Suppressor macrophage (primary cell): ENCODE measurements at places on chromosomes 11 and 22.

DNA sequence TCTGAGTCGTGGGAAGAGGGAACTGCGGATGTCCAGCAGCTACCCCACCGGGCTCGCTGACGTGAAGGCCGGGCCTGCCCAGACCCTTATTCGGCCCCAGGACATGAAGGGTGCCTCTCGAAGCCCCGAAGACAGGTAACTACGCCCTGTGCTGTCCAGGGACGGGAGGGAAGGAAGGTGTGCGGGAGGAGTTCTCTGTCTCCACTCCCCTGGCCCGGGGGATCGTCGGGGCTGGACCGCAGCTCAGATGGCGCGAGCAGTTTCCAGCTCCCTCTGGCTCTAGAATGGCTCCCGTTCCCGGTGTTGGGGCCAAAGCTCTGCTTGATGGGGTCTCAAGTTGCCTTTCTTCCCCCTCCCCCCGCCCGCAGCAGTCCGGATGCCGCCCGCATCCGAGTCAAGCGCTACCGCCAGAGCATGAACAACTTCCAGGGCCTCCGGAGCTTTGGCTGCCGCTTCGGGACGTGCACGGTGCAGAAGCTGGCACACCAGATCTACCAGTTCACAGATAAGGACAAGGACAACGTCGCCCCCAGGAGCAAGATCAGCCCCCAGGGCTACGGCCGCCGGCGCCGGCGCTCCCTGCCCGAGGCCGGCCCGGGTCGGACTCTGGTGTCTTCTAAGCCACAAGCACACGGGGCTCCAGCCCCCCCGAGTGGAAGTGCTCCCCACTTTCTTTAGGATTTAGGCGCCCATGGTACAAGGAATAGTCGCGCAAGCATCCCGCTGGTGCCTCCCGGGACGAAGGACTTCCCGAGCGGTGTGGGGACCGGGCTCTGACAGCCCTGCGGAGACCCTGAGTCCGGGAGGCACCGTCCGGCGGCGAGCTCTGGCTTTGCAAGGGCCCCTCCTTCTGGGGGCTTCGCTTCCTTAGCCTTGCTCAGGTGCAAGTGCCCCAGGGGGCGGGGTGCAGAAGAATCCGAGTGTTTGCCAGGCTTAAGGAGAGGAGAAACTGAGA lies 1.4 kb downstream of the ADM start:
- no peak for DNase-seq

GRCh38 chr11:82900277-82901164 lies at the start of gene PRCP:
Gene PRCP, minus strand, starts transcription at chr11:82900430. Its CDS starts 28 bp downstream, at chr11:82900402.
- DNase-seq, result peak; percentile 94

DNA sequence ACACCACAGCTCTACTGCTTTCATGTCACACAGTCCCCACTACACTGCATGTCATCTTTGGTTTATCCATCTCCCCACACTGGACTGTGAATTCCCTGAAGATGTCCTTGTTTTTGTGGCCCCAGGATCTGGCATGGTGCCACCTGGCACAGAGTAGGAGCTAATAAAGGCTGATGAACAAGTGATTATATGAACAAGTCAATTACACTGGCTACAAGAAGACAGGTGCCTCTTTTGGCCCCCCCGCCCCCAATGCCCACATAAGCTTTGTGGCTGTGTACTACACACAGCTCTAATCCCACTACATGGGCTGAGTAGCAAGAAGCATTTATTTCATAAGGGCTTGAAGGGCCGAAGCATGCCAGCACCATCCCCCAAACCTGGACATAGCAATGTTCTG lies 24.7 kb downstream of the PLEKHA7 start:
- no peak for DNase-seq

- DNase-seq, result peak; percentile 48
These were observed 80.8 kb downstream of the ZC3H12C start for GRCh38 chr11:110173811-110174644.

DNA sequence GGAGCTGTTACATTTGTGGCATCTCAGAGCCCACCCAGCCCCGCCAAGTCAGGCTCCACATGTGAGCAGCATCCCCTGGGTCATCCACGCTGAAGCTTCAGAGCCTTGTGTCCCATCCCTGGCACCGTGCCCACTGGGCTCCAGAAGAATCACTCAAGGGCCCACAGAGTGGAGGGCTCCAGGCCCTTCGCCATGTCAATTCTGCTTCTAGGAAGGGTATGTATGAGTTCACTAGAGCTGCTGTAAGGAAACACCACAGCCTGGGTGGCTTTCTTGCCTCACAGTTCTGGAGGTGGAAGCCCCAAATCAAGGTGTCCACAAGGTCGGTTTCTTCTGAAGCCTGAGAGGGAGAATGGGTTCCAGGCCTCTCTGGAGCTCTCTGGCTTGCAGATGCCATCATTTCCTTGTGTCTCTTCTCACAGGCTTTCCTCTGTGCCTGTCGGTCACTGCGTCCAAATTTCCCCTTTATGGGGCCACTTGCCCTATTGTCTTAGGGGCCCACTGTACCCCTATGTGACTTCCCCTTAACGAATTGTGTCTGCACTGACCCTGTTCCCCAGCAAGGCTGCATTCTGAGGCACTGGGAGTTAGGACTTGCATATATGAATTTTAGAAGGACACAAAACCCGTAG lies 1476.0 kb downstream of the TBC1D22A start:
- DNase-seq, result no peak

DNA sequence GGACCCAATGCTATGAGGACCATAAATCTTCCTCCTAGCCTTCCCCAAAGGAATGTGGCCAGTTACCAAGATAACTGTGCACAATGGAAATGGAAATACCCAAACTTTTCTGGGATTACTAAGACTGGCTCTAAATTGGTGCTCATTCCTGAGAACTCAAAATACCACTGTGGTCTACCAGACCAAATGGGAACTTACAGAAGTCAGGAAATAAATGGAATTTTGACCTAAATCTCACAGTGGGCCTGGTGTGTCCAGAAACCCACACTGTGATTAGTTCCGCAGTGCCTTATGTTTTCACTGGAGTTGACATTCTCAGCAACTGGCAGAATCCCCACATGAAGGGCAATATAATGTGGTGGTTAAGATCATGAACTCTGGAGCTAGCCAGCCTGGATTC lies 99.4 kb upstream of the ZC3H12C start:
- no peak for DNase-seq

- DNase-seq, result no peak
These were observed 19.3 kb upstream of the NUCB2 start for GRCh38 chr11:17257196-17257595.

DNA sequence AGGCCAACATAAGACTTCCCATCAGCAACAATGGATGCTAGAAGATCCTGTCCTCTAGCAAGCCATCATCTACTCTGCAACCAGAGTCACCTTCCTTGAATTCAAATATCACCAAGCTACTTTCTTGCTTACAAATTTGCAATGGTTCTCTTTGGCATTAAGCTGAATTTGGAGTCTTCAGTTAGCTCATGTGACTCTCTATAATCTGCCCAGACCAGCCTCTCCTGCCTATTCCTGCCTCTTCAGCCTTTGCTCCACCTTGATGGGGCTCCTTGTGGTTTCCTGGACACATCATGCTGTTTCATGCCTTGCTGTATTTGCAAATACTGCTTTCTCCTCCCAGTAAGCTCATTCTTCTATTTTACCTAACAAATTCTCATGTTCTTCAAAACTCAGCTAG lies 82.3 kb downstream of the RASSF10 start:
- no peak for DNase-seq

- peak; percentile 3 for DNase-seq
These were observed 51.8 kb upstream of the ASPHD2 start for GRCh38 chr22:26377170-26377830.

GRCh38 chr22:37710675-37711074 lies 13.8 kb downstream of the TRIOBP start:
- no peak for DNase-seq

DNA sequence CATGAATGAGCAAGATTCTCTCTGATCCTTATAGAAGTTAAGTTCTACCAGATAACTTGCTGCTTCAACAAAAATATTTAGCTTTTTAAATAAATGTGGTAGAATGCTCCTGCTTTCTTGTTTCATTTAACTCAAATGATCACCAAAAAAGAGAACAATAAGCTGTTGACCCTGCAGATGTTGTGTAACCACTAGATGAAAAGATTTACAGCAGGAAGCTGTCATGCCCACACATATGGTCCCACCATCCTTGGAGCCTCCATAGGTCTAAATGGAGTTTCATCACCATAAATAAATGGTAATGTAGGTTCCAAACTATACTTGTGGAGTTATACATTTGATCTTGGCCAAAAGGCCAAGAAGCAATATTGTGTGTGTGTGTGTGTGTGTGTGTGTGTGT lies 118.8 kb downstream of the RRAS2 start:
- peak; percentile 67 for DNase-seq

- no peak for DNase-seq
These were observed 28.1 kb upstream of the IGSF9B start for GRCh38 chr11:133984828-133985227.

- no peak for DNase-seq
These were observed at the start of gene NTM for GRCh38 chr11:131370090-131370751. Gene NTM, plus strand, starts transcription at chr11:131370615.

- DNase-seq, result no peak
These were observed 68.5 kb downstream of the PIWIL3 start for GRCh38 chr22:24706054-24706453.

- DNase-seq, result peak; percentile 25
These were observed 1.4 kb downstream of the SIK2 start for GRCh38 chr11:111603611-111604130.

DNA sequence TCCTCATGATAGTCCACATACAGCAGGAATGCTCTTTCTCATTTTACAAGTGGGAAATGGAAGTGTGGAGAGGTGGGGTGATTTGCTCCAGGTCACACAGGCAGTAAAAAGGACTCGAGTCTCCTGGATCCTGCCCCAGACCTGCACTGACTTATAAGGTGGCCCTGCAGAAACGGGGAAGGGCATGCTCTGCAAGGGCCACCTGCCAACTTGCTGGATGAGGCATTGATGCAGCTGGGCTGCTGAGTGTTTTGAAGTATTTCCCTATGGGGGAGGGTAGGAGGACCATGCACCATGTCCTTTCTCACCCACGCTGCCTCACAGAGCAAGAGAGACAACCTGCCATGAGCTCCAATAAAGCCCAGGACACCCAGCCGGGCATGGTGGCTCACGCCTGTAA lies 36.9 kb downstream of the OR6Q1 start:
- no peak for DNase-seq

GRCh38 chr22:39312410-39312809 lies 7.0 kb downstream of the RPL3 start:
- no peak for DNase-seq

- peak; percentile 78 for DNase-seq
These were observed 57.0 kb downstream of the LRRC74B start for GRCh38 chr22:21102659-21103267.

- DNase-seq, result no peak
These were observed 6.0 kb upstream of the TRIM34 start for GRCh38 chr11:5618807-5619206.

GRCh38 chr11:111530091-111530490 lies 10.4 kb upstream of the LAYN start:
- peak; percentile 56 for DNase-seq

DNA sequence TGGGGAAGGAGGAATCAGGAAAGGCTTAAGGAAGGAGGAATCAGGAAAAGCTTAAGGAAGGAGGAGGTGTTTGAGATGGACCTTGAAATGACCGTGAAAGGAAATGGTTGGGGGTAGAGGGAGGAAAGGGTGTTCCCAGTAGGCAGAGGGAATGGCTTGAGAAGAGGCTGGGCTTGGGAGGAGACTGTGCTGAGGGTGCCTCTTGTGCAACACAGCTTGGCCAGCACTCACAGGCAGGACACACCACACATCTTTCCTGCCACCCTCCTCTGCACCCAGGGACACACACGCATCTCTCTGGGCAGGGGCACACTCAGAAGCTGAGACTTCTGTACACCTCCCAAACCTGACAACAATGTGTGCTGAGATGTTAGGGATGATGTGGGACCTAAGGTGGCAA lies 151.4 kb downstream of the FBXO7 start:
- no peak for DNase-seq

- no peak for DNase-seq
These were observed 76.0 kb downstream of the ST3GAL4 start for GRCh38 chr11:126431401-126432064.

DNA sequence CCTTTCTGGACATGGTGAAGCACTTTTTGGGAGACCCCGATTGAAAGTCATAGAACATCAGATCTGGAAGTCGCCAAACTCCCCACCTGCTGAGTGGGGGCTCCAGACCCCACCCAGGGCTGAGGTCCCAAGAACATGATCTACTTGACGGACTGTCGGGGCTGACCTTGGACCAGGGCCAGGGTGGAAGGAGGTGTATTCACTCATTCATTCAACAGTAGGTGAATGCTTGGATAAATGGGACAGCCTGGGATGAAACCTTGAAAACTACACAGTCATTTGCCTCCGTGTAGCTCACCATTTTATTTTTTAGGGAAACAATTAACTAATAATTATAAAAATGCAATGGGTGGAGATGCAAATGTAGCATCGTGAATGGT lies 629.0 kb downstream of the BRD1 start:
- no peak for DNase-seq

GRCh38 chr11:204587-205109 lies 2.6 kb downstream of the BET1L start:
- no peak for DNase-seq

DNA sequence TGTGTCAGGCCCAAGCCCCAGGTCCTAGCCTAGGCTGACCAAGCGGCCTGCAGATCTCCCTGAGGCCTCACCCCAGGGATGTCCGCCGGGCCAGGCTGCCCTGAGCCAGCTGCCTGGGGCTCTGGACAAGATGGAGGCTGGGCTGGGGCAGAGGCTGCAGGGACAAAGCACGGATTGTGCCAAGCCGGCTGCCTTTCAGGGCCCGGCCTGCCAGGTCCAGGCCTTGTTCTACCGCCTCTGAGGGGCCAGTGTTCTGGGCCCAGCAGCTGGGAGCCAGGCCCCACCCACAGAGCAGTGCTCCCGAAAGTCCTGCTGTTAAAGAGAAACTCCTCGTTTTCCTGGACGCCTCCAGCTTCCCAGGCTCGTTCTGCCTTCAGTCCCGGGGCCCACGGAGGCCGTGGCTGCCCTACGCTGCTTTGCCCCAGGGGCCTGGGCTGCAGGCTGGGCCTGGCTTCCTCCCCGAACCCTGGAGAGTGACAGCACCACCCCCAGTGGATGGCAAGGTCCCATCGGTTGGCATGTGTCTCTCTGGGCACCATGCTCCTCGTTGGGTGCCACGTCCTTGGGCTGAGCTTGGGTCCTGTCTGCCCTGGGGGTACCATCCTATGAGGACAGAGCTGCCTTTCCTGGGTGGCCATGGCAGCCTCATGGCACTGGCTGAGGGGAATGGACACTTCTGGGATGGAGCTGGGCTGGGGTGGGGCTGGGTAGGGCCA lies 7.6 kb downstream of the BRSK2 start:
- DNase-seq, result no peak

DNA sequence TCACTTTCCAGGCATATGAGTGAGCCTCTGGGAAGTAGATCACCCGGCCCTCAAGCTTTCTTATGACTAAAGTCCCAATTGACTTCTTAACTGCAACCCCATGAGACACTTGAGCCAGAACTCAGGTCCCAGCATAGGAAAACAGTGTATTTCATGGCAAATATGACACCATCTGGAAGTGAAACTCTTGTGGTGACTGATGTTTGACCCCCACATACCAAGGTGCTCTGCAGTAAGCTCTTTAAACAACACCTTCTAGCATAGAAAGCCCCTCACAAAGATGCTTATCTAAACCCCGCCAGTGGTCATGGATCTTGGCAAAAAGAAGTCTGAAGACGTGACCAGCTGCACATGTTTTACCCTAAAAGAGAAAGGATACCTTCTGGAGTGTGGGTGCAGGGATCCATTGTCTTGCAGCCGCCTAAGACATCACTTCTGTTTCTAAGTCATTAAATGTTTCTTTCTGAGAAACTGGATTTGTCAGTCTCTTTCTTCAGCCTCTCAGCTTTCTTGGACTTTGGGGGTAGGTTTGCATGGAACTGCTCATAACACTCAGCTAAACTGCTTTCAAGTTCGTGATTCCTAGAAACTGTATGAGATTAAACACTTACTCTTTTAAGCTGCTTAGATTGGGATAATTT lies 7.4 kb upstream of the PELI3 start:
- DNase-seq, result peak; percentile 31
